ENCODE measurements at places on chromosomes 2 and 18. TPM values are rescaled to one million over a fixed set of nuclear protein-coding genes. Genes with fewer than 3 reads are reported as not detected.

Gene MC5R
- not detected for total RNA-seq

DNA sequence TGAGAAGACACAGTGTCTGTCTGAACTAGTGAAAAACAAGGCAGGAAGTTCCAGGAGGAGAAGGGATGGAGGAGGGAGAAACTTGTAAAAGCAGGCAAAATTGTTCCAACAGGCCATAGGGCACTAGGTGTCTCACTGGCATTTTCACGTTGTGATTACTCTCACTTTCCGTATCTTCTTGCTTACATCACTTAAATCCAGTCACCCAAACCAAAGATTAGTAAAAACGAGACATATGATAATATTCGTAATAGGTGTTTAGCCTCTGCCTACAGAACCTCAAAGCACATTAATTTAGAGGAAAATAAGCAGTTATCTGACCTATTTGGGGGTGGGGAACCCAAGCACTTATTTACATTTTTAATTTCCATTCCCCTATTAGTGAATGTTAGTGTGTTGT lies 78.3 kb downstream of the POU3F3 start:
- DNase-seq, result no peak

- DNase-seq, result no peak
These were observed 35.4 kb downstream of the STAT4 start for GRCh38 chr2:191115391-191115790.

GRCh38 chr2:221715523-221716247 lies 143.6 kb upstream of the EPHA4 start:
- DNase-seq, result no peak

Gene DSG4
- total RNA-seq, result not detected

Gene HOXD13
- total RNA-seq, result 32.7 TPM

- DNase-seq, result peak; percentile 30
These were observed 403 bp downstream of the TMEM127 start for GRCh38 chr2:96265349-96265839.

DNA sequence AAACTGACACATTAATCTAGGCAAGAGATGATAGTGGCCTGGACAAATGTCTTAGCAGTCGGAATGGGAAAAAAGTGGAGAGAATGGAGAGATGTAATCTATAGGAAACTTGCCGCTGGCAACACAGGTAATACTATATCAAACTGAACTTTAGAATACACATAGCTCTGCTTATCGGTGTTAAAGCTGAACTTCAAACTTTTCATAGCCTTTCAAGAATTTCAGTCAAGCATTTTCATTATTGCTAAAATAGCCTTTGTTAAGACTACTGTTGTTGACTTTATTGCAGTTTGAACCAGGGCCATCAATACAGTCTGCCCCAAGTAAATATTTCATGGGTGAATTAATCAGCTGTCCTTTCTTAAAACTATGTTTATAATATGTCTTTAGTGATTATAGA lies 12.9 kb upstream of the CHST9 start:
- DNase-seq, result no peak
